ENCODE measurements at places on chromosomes 4 and X.

DNA sequence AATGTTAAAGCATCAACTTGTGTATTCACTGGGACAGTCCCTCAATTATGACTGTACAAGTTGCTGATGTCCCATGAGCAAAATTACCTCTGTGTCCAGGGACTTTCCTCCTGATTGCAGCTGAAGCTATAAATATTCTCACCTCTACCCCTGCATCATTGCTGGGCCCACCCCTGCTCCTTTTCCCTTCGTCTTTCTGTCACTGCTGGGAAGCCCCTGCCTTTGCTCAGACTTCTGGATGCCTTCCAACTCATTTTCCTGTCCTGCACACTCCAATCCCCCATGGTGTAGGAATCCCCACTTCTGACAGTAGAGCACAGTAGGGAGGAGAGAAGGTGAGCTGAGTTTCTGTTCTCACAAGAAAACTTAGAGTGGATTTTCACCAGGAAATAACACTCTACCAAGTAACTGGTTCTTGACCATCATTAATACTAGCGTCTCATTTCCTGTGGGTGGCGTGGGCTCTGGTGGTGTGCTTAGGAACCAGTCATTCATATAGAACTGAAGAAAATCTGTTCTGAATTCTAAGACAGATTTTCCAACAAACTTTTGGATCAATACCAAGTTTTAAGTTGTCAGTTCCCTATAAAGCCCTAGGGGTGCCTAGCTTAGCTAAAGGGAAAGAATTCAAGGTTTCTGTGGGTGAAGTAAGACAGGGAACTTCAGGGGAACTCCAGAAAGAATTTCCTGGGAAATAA, 136.2 kb upstream of the MED14 start:
- DNase-seq = no peak

DNA sequence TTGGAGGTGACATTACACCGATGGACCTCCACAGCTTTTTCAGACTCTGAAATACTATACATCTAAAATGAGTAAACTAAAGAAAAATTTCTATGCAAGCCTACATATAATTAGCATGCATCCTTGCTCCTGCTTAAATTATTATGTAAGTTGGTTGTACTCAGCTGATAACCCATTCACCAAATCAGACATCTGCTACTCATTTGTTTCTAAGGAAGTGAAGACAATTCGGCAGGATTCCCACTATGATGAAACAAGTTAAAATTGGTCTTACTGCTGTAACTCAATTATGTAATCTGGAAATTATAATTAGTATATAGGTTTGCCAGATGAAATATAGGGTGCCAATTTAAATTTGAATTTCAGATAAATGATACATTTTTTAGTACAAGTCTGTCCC, 59.5 kb upstream of the FGF13 start:
- no peak for DNase-seq

DNA sequence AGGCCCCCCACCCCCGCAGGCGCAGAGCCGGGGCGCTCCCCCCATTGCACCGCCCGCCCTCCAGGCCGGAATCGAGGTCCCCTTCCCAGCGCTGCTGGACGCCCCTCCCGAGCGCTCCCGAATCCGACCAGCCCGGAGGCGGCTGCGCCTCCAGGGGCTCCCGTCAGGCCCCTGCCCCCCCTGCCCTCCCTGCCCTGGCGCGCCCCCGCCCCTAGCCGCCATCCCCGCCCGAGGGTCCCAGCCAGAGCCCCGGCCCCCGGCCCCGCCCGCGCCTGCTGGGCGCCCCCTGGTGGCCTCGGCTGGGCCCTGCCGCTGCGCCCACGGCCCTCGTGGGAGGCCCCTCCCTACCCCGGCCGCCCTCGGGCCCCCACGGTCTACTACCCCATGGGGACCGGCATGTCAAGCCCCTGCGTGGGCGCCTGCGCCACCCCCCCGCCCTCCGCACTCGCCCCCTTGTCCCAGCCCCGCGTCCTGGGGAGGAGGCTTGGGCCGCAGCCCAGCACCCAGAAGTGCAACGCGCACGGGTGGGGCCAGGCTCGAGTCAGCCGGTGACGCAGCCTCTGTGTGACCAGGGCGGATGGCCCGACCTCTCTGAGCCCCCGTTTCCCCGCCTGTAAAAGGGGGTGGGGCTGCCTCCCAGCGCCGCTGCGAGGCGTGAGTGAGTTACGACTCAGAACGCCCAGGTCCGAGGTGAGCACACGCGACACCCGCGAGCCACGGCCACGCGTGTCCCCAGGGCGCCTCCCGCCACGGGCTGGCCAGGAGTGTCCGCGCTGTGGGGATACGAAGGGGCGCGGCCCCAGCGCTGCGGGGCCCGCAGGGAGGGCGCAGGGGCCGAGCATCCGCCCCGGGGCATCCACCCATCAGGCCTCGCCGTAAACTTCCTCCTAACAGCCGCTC, 104.9 kb downstream of the FAM53A start:
- peak; percentile 55 for DNase-seq

DNA sequence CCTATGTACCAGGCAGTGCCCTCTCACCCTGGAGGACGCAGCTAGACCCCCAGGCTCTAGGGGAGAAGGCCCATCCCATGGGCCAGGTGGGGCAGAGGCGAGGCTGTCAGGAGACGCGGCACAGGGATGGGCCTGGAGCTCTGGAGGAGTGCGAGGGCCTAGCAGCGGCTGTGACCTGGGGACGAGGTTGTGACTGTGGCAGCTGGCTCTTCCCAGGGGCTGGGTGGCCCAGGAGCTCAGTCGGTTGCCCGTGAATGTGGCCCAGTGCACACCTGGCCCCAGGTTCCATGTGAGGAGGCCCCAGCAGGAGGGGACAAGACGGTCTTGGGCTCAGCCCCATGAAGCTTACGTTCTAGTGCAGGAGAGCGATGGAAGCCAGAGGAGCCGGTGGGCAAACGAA, 31.0 kb upstream of the ADRA2C start:
- no peak for DNase-seq

- DNase-seq = no peak
Observed at GRCh38 chr4:123144616-123145015, 222.2 kb upstream of the NUDT6 start.

DNA sequence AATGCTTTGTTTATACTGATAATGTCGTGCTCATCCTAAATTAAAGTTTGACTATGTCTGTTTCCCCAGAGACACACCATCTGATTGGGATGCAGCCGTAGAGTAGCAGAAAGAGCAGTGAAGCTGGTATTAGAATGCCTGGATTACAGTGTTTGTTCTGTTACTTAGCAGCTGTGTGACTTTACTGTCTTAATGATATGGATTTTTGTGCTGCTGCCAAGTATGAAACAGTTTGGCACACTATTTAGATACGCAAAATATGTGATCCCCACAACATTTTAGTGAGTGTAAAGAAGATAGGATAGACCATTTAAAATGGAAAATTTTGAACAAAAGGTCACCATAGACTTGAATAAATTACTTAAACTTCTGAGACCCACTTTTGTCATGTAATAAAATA, 1.2 kb upstream of the CHIC1 start:
- no peak for DNase-seq

DNA sequence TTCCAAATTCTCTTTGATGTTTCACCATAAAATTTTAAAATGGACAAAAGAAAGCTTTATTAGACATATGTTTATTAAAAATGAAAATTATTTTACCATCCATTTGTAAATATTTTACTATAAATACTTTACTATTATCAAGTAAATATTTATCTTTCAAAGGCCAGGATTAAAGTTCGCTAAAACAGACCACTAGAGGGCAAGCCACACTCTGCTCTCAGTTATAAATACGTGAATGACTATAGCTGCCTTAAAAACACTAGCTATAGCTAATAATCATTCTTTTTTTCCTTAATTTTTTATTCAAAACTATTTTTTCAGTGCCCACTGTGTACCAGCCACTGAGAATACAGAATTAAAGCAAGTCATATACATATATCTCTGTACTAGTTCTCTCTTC, 38.6 kb downstream of the UNC5C start:
- DNase-seq = no peak

DNA sequence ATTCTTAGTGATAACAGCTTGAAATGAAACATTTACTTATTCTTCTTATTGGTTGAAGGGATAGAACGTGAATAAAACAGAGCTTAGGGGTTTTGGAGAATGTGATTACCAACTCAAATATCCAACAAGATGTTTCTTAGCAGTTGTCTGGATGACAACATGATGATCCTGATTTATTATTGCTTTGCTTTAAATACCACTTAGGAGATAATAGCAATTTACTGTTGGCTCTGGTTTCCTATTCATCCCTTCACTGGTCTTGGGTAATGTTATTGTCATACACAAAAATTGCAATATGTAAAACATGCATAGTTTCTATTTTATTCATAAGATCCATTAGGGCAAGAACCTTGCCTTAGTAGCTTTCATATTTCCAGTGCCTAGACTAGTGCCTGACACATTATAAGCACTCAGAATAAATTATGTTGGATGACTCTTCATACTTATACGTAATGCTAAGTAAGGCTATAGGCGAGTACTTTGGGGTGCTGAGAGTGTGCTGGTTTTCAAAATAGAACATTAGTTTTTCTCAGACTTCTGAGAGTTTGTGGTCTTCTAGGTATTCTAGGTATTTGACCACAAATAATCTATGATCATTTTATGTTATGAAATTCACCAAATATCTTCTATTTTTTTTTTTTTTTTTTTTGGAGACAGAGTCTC, 58.6 kb upstream of the PGRMC2 start:
- no peak for DNase-seq

GRCh38 chr4:13981499-13981898, 354.0 kb upstream of the BOD1L1 start:
- no peak for DNase-seq

DNA sequence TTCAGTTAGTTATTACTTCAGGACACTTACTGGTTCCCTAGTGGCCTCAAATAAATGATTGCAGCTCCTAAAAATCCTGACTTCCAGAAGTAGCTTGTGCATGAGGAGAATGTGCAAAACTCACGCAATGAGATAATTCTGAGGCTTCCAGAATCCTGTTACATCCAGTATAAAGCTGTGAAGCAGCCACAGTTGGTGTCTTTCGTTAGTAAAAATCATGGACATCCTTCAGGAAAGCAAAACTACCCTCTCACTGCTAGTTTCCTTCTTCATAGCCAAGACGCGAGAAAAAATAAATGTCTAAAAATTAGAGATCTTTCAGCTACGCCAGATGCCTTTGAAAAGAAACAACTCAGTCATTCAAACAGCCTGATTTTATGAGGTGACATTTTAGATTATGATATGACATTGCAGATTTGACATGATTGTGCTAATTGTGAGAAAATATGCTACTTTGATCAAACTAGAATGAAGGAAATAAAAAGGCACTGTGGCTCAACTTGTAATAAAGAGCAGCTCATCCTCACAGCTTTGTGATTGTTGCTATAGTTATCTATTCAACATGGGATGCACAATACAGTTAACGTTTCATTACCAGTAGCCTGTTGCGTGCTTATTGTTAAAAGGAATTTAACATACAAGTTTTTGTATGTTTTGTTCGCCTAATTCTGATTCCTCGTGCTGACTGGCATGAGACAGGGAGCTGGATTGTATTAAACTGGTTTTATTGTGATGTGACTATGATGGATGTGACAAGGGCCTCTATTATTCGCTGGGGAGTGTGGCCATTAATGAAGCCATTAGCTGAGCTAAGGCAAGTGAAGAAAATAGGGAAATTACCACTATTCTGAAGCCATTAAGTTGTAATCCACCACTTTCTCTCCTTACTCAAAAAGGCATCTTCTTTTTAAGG, 40.5 kb downstream of the AFF2 start:
- DNase-seq = no peak

- DNase-seq = no peak
Observed at GRCh38 chr4:111992351-111993168, 152.7 kb upstream of the FAM241A start.

- DNase-seq = no peak
Observed at GRCh38 chr4:77433418-77433733, 172.2 kb upstream of the CXCL13 start.

- no peak for DNase-seq
Observed at GRCh38 chrX:17553469-17553868, 178.5 kb downstream of the NHS start.

GRCh38 chr4:97984545-97985131, 158.6 kb downstream of the STPG2 start:
- DNase-seq = no peak

GRCh38 chr4:153634738-153635353, 49.2 kb upstream of the TLR2 start:
- DNase-seq = no peak

DNA sequence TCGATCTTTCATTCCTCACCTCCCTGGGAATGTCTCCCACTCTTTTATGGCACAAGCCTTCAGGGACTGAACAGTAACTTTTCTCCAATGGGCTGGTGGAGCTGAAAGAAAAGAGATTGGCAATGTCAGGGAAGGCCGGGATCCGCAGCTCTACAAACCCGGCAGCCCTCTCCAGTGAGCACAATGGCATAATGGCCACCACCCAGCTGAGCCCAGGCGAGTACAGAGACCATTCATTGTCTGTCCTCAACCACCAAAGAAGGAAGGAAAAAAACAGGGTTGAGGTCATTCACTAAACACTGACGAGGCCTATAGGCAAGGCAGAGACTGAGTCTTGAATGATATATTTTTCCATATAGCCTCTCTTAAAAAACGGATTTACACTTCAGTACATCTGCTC, 3.6 kb downstream of the GEMIN8 start:
- no peak for DNase-seq

DNA sequence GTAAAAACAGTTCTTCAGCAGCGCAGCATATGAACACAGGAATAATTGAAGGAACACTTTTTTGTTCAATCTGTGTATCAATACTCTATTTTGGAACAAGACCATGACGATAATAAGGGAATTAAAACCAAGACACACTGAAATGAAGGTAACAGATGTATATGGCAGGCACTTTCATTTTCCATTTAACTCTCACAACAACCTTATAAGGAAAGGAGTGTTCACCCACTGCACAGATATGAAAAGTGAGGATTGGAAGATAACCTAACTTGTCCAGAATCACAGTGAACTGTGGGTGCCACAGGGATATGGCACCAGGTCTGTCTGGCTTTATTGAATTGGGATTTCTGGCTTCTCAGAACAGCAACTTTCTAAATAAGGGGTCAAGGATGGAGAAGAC, 153.3 kb downstream of the MID1IP1 start:
- no peak for DNase-seq

- peak; percentile 43 for DNase-seq
Observed at GRCh38 chr4:184475096-184475461, 729 bp upstream of the IRF2 start.

GRCh38 chrX:107571296-107571998, 56.9 kb upstream of the PRPS1 start:
- DNase-seq = no peak

DNA sequence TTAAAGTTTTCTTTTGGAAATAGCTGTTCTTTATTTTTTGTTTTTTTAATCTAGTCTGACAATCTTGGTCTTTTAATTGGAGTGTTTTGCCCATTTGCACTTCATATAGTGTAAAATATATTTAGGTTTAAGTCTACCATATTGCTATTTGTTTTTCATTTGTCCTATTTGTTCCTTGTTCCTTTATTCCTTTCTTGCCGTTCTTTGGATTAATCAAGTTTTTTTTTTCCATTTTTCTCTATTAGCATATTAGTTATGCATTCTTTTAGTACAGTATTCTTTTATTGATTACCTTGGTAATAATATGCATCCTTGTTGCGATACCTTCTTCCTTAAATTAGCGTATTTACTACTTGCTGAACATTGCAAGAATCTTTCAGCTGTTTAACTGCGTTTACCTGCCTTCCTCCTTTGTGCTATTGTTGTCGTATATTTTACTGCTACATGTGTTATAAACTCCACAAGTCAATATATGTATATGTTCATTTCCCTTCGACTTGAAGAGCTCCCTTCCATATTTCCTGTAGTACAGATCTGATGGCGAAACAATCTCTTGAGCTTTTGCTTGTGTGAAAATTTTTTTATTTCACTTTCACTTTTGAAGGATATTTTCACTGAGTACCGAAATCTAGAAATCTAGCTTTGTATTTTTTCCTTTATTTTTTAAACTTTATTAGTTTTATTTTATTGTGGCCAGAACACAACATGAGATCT, 23.9 kb upstream of the RNF212 start:
- no peak for DNase-seq
